Peyer's patch (tissue), 4 donors: ENCODE measurements at places on chromosomes 16 and 17.

- peak; percentile 37 for DNase-seq
Observed at GRCh38 chr16:75099738-75100602, 16.6 kb downstream of the LDHD start.

- no peak for DNase-seq
Observed at GRCh38 chr16:50011707-50012106, 13.3 kb upstream of the CNEP1R1 start.

DNA sequence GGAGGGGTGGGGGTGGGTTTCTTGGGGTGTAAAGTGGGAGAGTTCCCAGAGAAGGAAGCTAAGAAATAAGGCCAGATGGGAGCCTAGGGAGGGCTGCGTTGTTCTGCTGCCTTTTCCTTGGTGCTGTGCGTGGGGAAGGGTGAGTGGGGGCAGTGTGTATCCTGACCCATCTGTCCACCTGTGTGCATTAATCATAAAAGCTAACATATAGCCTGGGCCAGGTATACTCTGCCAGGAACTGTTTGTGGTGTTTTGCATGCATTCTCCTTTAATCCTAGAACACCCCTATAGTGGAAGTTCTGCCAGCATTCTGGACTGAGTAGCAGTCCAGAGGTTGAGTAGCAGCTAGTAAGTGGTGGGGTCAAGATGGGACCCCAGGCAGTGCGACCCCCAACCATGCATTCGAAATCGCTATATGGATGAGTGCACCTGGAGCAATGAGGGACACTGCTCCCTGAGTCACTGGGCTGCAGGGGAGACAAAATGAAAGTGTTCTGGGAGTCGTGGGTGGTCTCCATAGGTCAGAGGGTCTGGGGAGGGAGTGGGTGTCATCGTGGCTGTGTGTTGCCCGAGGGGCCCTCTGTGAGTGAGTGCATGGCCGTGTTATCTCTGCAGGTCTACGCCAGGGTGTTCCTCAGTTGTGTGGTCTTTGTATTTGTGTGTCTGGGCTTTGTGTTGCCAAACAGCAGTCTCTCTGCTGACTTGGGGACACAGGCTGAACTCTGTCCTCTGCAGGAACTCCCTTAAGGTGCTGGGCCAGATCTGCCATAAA, 1.3 kb downstream of the ERBB2 start:
- DNase-seq = peak; percentile 87

- DNase-seq = no peak
Observed at GRCh38 chr17:1244606-1245012, 25.6 kb upstream of the BHLHA9 start.

DNA sequence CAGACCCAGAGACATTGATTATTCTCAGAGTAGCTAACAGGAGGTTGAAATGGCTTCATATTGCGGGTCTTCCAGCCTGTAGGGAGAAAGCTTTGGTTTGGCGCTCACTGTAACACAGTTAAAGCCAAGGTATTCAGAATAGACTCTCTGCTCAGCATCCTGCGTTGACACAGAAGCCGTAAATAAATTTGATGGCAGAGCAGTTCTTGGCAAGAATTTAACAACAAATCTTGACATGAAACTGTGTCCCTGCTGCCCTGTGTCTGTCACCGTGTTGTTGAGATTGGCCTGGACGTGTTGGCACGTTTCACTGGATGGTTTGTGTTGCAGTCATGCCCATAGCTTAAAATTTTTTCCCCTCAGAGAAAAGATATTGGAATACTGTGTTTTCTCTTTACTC, 359.6 kb downstream of the SNX29 start:
- DNase-seq = no peak

DNA sequence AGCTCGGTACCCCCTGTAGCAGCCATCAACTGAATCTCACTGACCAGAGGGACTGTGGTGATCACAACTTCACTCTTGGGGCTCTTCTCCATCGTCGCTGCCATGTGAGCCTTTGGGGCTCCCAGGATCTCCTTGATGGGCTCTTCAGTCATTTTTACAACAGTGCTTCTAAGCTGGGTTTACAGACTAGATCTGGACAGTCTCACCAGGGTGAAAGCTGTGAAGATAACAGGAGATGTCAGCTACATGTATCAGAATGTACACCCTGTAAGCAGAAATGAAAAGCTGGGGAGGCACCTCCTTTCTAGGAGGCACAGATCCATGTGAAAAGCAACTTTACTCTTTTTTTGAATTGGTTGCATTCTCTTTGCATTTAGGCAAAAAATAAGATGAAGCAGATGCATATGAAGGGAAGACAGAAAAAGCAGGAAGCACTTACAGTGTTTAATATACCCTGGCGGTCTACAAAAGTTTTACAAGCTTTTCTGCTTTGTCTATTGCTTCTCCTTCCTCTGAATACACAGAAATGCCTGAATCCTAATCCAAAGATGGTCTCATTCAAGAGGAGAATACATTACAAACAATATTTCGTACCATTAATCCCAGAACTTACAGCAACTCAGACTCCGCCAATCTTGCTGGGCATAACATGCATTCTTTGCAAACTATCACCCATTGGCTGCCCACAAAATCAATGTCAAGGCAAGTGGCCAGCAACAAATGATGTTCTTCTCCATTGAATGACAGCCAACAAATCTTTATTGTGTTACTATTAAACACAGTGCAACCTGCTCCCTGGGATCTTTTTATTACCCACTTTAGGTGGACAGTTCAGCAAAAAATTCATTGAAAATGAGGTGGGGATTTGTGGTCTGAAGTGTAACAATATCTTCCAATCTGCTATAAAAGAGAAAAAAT, 1.5 kb downstream of the TMEM100 start:
- no peak for DNase-seq

- DNase-seq = peak; percentile 18
Observed at GRCh38 chr16:68229431-68230175, 6.3 kb downstream of the ESRP2 start.

- DNase-seq = no peak
Observed at GRCh38 chr17:7213895-7214299, 5.7 kb downstream of the DLG4 start.

GRCh38 chr16:54974367-54974766, 43.7 kb downstream of the IRX5 start:
- DNase-seq = no peak

- no peak for DNase-seq
Observed at GRCh38 chr17:66971264-66971663, 6.8 kb downstream of the CACNG4 start.

GRCh38 chr17:63826468-63827001, 696 bp upstream of the PSMC5 start:
- no peak for DNase-seq

- no peak for DNase-seq
Observed at GRCh38 chr17:7039832-7040231, 4.0 kb downstream of the SLC16A13 start.

DNA sequence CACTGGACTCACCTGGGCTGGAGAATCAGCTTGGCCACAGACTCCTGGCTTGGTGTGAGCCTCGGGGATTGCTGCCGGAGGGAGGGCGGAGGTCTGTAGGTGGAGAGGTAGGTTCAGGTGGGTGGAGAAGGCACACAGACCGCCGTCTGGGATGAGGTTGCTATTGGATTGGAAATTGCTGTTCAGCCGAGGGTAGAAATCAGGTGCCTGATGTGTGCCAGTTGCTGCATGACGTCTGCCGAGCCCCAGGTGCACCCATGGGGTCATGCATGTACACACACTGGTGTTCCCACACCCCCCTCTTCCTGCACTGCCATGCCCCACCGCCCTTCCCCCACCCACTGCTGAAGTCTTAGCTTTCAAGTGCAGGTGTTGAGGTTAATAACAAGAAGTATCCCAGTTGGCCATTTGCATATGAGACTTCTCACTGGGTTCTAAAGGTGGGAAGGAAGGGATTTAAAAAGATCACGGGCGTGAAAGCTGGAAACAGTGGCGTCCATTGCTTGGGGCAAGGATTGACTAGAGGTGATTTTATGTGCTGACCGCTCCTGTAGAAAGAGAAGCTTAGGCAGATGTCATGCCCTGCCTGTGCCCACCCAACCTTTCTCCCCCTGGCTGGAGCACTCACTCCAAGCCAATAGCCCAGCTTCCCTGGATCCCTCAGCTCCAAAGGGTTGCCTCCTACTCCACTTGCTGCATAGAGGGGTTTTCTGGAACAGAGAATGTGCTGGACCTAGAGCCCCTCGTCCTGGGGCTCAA, 193.6 kb downstream of the CCDC182 start:
- no peak for DNase-seq

DNA sequence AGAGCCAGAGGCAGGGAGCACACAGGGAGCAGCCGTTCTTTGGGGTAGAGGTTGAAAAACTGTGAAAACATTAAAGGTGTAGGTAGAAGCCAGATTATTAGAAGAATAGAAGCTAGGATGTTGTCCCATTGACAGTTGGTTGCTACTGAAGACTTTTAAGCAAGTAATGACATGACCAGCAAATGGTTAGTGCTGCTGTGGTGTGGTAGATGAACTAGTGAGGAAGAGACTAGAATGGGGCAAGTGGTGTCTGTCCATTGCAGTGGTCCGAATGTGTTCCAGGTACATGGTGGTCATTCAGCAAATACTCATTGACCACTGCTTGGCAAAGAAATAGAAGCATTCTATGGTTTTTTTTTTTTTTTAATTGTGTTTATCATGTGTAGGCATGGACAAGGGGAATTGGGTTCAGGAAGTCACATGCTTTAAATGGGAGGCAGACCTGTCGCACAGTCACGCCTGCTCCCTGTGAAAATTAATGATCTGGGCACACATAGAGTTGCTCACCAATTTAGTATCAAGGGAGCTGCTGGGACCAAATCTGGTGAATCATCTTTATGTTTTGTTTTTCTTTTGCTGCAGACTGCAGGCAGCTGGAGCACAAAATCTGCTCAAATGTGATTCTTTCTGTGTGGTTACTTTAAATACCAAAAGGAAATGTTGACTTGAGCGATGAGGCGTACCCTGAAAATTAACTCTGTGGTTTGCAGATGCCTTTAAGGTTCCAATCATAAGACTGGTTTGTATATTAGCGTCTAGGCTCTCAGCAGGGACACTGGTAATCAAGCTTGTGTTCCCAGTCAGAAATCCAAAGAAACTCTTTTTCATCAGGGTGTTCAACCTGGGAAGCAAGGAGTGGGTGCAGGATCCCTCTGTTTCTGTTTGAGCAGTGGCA, 30.7 kb downstream of the YPEL2 start:
- DNase-seq = peak; percentile 66

GRCh38 chr16:73858326-73858725, 438.3 kb upstream of the PSMD7 start:
- DNase-seq = no peak

- DNase-seq = no peak
Observed at GRCh38 chr17:17848311-17849082, 11.7 kb upstream of the SREBF1 start.

GRCh38 chr17:57455063-57455914, 199.0 kb downstream of the MSI2 start:
- DNase-seq = peak; percentile 43

GRCh38 chr17:45702666-45703266, 81.4 kb upstream of the CRHR1 start:
- no peak for DNase-seq

DNA sequence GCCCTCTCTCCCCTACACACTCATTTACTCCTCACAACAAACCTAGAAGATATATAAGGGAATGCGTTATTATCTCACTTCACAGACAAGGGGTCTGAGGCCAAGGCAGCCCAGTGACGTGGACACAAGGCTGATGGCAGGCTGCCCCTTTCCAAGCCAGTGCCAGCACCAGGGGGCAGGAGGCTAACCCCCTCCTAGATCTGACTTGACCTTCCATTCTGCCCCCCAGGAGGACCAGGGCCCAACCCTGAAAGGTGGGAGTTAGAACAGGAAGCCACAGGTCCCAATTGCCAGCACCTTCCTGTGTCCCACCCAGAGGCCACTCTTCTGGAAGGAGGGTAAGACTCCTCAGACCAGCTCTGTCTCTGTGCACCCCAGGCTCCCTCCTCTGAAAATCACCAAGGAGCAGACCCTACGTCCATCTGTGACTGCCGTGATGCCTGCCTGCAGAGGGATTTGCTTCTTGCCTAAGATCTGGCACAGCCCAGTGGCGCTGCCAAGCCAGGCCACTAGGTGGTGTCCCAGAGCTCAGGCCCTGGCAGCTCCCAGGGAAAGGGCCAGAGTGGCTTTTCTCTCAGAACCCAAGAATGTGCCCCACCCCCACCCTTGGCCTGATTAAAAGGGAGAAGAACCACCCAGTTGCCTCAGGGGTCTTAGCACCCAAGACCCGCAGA, 42.4 kb upstream of the MRPS23 start:
- DNase-seq = peak; percentile 92

- DNase-seq = no peak
Observed at GRCh38 chr16:47887496-47887895, 268.3 kb downstream of the ABCC12 start.

GRCh38 chr17:1002771-1003555, 6.0 kb downstream of the TIMM22 start:
- DNase-seq = no peak

GRCh38 chr16:21053590-21053989, 97.1 kb downstream of the DNAH3 start:
- no peak for DNase-seq

- no peak for DNase-seq
Observed at GRCh38 chr17:298791-299450, 53.7 kb downstream of the RPH3AL start.

DNA sequence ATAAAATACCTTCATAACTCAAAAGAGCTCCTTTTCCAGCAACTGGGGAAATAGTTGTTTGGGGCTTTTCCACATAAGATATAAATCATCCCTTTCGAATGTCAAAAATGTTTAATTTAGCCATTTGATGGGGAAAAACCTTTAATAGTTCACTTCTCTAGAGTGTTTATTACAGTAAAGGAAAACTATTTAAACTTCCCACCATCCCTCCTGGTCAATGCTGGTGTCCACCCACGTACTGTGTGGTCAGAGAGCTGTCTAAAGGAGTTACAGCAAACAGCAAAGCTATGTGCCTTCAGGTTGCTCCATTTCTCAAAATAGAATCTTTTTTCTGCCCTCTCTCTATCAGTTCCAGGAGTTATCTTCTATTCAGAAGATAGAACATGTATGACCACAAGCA, 33.5 kb downstream of the KANSL1 start:
- no peak for DNase-seq

GRCh38 chr17:58289869-58290268, 9.1 kb upstream of the MPO start:
- DNase-seq = peak; percentile 10

DNA sequence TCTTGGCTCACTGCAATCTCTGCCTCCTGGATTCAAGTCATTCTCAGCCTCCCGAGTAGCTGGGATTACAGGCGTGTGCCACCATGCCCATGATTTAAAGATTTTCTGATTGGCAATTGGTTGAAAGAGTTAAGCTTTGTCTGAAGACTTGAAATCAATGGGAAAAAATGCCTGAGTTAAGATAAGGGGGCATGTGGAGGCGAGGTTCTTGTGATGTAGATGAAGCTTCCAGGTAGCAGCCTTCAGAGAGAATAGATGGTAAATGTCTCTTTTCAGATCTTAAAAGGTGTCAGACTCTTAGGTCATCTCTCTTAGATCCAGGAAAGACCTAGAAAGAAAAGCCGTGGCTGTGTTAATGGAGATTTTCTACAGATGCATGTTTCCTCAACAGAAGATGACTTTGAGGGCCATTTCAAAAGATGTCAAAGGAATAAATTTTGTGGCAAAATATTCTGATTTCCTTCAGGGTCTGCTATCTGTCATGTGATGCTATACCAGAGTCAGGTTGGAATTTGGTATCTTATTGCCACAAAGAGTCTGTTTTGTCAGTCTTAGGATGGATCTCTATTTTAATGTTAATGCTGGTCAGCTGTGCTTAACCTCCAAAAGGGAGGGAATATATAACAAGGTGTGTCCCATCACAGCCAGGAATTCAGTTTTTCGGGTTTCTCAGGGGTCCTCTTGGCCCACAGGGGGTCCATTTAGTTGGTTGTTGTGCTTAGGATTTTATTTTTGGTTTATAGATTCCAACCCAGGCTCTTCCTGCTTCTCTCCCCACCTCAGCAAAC, 58.3 kb upstream of the AKTIP start:
- DNase-seq = no peak

GRCh38 chr16:54806378-54806777, 124.3 kb upstream of the IRX5 start:
- DNase-seq = no peak

GRCh38 chr16:87216841-87217275, 100.3 kb downstream of the C16orf95 start:
- no peak for DNase-seq
